ENCODE measurements at places on chromosomes 12 and 14. TPM values are rescaled to one million over a fixed set of nuclear protein-coding genes. Genes with fewer than 3 reads are reported as not detected.

DNA sequence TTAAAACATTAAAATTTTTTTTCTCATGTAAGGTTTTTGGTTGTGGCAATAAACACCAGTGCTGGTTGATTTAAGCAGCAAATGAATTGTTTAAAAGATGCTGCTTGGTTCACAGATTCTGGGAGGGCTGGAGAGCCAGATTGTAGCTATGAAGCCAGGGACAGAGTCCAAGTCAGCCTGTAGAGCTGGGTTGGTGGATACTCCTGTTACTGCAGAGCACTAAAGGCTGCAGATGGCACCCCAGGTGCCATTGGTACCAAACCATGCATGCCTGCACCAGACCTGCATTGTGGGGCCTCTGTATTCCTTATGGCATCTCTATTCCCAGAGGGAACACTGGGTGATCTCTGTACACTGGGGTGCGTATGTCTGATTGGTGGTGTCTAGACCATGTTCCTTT lies 113.3 kb downstream of the SNAPC1 start:
- DNase-seq, result no peak

GAS2L3 gene
- 0.16 TPM for total RNA-seq

DNA sequence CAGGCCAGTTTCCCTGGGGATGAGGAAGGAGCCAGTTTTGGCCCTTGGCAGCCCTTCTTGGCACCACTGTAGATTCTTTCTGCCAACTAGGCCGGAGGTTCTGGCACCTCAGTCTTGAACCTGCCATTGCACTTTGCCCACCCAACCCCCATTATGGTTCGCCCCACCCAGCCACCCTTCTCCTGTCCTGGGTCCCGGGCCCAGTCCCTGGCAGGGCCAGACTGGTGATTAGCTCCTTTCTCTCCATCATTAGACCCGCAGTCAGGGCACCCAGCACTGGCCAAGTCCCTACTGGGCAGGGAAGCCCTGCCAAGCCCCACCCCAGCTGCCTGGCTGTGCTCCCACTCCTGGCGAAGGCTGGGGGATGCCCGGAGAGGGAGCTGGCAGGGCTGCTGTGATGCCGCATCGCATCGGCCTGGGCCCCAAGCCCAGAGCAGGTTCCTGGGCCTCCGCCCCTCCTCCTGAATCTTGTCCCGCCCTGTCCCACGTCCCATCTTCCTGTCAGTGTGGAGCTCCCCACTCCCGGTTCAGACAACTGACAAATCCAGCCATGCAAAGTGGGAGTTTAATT lies 9.8 kb downstream of the FAM222A start:
- no peak for DNase-seq

DNA sequence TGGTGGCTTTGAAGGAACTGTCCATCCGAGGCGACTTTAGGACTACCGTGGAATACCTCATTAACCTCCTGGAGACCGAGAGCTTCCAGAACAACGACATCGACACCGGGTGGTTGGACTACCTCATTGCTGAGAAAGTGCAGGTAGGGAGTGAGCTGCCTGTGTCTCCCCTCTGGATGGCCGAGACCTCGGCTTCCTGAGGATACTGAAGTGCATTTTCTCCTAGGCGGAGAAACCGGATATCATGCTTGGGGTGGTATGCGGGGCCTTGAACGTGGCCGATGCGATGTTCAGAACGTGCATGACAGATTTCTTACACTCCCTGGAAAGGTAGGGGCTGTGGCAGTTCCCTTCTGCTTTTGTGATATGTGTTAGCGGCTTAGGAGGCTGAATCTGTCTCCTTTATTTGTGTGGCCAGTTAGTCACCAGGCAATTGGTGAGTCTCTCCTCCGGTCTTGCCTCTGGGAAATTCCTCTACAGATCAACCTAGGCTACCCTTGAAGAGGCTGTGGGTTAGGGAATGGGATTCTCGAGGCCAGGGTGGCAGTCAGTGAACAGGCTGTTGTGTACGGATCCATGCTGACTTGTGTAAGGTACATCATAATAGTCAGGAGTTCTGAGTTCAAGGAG lies 75.3 kb downstream of the ACACB start:
- no peak for DNase-seq

DNA sequence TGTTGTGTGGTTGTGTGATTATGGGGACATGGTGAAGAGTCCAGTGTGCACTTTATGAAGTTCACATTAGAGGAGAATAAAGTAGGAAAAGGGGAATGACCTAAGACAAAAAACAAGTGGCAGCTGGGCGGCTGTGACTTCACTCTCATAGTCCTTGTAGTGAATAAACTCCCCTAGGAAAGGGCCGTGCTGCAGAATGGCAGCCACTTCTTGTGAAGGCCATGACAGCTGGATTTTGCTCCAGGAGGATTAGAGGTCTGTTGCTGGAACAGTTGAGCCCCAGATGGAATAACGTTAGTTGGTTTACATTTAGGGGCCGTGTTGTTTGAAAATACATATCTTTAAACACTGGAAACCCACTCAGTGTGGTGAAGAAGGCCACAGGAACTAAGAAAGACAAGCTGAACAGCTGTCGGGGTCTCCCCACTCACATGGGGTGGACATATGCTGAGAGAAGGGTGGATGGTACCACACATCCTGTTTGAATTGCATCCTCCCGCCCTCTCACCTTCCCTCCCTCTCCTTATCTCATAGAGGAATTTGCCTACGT lies 276.9 kb downstream of the CACNA1C start:
- no peak for DNase-seq

Data from naive thymus-derived CD4-positive, alpha-beta T cell (primary cell).